NCI-H526 treated with DMSO at 0.1 percent for 48 hours (cell line): ENCODE measurements at places on chromosomes 12 and 14.

GRCh38 chr14:77314043-77314442, 6.6 kb downstream of the POMT2 start:
- no peak for DNase-seq

DNA sequence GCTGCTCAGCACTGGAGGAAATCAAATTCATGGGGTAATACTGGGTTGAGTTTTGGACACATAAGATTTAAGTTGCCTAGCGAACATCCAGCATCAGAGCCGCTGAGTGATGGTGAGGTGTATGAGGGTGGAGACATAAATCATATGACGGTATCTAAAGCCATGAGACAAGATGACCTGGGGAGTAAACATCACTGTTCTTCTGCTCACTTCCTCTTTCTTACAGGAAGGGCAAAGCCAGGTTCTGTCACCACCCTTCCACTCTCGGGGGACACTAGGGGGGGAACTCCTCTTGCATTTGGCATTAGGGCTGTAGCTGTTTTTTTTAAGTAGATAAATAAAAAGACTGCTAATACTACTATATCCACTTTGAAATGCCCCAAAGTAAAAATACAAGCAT, 24.0 kb downstream of the PRDM4 start:
- DNase-seq: no peak

DNA sequence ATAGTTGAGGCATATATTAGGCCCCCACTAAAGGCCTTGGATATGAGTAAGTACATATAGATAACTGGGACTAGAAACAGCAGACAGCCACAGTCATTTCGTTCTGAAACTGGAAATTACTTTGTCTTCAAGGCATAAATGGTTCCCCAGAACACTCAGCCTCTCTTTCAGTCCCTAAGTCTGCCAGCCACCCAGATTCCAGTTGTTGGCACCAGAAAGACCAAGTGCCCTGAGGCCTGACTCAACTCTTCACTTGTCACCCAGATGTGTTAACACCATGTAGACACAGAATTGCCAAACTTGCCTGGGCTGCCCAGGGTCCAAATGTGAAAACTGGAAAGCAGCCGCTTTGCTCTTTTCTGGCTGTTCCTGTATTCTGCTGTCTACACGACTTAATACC, 3.0 kb upstream of the LGALS3 start:
- no peak for DNase-seq

- DNase-seq: no peak
Observed at GRCh38 chr12:50112456-50113218, 601 bp downstream of the COX14 start.

- peak; percentile 65 for DNase-seq
Observed at GRCh38 chr14:103391048-103391447, 5.8 kb downstream of the MARK3 start.

- no peak for DNase-seq
Observed at GRCh38 chr14:103418481-103418818, 33.2 kb downstream of the MARK3 start.

GRCh38 chr12:42587601-42588523, 1.7 kb downstream of the PRICKLE1 start:
- DNase-seq: no peak

DNA sequence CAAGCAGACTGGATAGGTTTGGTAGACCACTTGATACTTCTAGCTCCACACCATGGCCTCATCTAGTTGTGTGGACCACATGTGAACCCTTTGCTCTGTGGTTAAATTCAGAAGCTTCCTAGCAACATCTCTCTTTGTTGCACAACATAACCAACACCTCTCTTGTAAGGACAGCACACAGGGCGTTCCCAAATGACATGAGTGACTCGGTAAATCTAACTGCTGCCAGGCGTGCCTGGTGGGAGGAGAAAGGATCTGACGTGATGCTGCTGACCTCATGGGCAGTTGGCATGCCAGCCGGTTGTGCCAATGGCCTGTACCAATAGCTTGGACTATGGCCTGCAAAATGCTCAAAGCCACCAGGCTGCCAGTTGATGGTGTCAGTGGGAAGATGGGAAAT, 93.8 kb downstream of the CPSF2 start:
- DNase-seq: no peak

- DNase-seq: no peak
Observed at GRCh38 chr14:51236314-51236713, 3.7 kb upstream of the TMX1 start.

- no peak for DNase-seq
Observed at GRCh38 chr12:12899530-12900380, 8.4 kb downstream of the GPRC5A start.

DNA sequence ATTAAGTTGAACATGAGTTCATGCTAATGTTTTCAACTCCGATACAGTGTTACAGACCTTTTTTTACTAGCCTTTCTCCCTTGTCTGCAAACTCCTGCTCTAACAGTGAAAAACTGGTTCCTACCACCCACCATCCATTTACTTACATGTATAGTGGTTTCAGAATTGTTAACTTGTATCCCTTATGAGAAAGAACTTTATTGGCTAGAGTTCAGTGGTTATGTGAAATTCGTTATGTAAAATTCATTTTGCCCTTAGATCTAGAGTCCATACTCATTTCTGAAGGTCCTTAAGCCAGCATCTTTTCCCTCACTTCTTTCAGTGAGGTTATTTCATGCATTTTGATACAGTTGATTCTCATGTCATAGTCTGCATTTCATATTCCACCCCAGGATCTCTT, 51.0 kb downstream of the PRKCH start:
- DNase-seq: no peak

DNA sequence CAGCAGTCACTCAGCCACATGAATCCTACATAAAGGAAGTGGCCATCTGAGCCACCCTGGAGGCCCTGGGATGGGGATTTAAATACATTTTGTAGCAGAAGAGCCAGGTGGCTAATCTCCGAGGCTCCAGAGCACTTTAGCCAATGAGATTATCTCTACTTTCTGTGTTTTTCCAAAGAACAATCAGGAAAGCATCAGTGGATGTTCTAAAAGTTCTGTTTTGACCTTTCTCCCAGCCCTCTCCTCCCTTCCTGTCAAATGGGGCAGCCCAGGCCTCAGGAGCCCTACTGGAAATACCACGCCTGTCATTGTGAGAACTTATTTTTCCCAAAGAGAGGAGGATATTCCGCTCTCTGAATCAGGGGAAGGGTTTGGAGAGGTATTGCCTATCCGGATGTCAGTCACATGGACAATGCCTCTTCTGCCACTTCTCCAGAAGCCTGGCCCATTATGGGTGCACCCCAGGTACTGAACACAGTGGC, 336.8 kb upstream of the FKBP4 start:
- DNase-seq: no peak

GRCh38 chr14:91496790-91497189, 13.3 kb downstream of the PPP4R3A start:
- no peak for DNase-seq

GRCh38 chr12:124640056-124640455, 72.6 kb upstream of the NCOR2 start:
- DNase-seq: no peak

DNA sequence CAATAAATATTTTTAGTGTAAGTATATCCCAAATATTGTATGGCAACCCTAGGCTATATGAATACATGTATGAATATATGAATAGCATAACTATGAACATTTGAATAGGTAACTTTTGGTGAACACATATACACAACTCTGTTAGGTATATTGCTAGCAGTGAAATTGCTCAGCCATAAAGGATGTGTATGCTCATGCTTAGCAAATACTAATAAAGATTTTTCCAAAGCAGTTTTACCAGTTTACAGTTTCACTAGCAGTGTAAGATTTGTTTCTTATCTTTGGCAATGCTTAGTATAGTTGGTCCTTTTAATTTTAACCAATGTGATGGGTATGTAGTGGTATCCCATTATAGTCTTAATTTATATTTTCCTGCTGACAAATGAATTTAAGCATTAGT, 5.3 kb upstream of the DAAM1 start:
- DNase-seq: no peak

DNA sequence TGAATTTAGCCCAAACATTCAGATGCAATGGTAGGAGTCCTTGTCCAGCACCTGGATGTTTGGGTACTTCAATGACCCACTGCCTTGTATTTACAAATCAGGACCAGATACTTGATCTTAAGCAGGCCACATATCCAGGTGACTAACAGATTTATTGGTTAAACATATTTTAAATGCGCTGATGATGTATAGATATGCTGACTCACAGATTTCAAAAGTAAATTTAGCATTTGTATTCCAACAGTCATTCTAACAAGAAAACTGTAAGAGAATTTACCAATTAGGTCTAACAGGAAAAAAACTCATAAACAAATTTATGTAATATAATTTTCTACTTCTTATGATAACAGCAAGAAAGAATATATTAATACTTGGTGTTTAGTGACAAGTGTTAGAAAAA, 29.4 kb upstream of the MYF6 start:
- no peak for DNase-seq

DNA sequence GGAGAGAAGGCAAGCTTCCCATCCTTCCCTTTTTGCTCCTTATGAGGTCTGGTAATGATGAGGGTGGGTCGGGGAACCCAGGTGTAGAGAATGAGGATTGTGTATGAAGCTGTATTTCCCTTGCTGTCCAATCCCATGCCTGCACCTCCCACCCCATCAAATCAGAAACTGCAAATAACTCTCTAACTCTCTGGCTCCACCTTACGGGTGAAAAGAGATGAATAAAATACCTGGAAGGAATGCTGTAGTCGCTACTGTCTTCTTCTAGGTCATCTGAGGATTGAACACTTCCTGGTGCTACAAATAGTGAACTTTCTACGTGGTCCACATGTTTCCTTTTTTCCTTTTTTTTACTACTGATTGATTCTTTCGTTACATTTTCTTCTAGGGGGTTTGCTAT, 38.9 kb upstream of the DICER1 start:
- DNase-seq: no peak

- no peak for DNase-seq
Observed at GRCh38 chr12:50297996-50298395, 14.7 kb upstream of the LIMA1 start.

GRCh38 chr12:109888179-109889020, 8.1 kb upstream of the GLTP start:
- no peak for DNase-seq
